Aorta (tissue), 5 donors: ENCODE measurements at places on chromosomes 4 and X. TPM values are rescaled to one million over a fixed set of nuclear protein-coding genes. Genes with fewer than 3 reads are reported as not detected.

The AFM gene
- not detected for polyA plus RNA-seq

The SULT1E1 gene
- not detected for polyA plus RNA-seq

The WAS gene
- polyA plus RNA-seq = 0.90 TPM

The ASB9 gene
- polyA plus RNA-seq = 0.84 TPM

The GAB3 gene
- 4.1 TPM for polyA plus RNA-seq

The FGFBP2 gene
- polyA plus RNA-seq = not detected

The CTSO gene
- polyA plus RNA-seq = 35.1 TPM

The SERPINA7 gene
- not detected for polyA plus RNA-seq

The ANAPC4 gene
- polyA plus RNA-seq = 25.3 TPM

The FGF5 gene
- polyA plus RNA-seq = not detected

The FUNDC1 gene
- 24.2 TPM for polyA plus RNA-seq

The PTCHD1 gene
- 0.03 TPM for polyA plus RNA-seq

The HHIP gene
- not detected for polyA plus RNA-seq

The CTAG2 gene
- polyA plus RNA-seq = 11.0 TPM

The HMX1 gene
- polyA plus RNA-seq = not detected

The ADH1B gene
- 517 TPM for polyA plus RNA-seq
